Muscle of arm (tissue), 14 donors: ENCODE measurements at places on chromosomes 4 and X.
A peak's percentile ranks its signal among the peaks of the same experiment; 100 is the strongest.

GRCh38 chr4:27366104-27366823 is 505.6 kb downstream of the STIM2 start:
- DNase-seq = peak; percentile 19

- no peak for DNase-seq
Measured at GRCh38 chr4:76278583-76278982, 27.1 kb downstream of the FAM47E start.

DNA sequence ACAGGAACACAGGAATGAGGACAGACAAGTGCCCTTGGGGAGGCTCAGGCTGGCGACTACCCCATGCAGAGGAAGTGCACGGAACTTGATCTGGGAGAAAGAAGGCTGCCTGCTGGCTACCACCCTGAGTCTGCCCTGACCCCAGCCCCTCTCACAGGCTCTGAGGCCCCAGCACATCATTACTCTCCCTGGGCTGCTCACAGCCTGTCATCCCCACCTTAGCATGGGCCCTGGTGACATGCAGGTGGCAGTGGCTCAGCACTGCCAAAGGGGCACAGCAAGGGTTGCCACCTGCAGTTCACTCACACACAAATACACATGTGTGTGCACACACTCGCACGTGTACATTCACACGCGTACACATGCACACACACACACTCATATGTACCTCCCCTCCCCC is 26.1 kb upstream of the MAMLD1 start:
- no peak for DNase-seq

DNA sequence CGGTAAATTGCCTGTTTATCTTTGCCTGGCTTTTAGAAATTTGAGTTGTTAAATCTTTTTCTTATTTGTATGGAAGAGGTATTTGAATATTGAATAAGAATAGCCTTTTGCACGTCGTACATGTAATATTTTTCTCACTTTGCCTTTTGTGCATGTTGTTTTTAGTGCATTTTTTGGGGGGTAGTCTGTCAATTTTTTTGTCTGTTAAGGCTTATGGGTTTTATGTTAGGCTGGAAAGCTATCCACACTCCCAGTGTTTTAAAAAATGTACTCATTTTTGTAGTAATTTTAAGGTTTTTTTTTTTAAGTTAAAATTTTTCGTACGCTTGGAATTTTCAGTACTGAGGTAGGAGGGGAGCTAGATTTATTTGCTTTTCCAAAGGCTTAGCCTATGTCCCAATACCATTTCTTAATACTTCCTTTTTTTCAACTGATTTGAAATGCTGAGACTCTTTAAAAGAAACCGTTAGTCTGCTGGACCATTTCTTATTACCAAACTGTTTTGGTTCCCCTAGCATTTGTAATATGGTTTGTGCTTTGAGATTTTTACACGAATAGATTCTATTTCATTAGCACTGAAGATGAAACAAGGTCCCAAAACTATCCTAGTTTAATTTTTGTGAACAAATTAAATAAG is 1.3 kb downstream of the HERC5 start:
- peak; percentile 5 for DNase-seq

- DNase-seq = no peak
Measured at GRCh38 chrX:68694435-68695205, 47.2 kb downstream of the STARD8 start.
